ENCODE measurements at places on chromosomes 11 and 22.

- peak; percentile 60 for DNase-seq
Measured at GRCh38 chr11:94597896-94598295, 30.7 kb downstream of the PIWIL4 start.

- no peak for DNase-seq
Measured at GRCh38 chr22:35940166-35940565, 88.5 kb downstream of the RBFOX2 start.

GRCh38 chr11:103077554-103077953, 14.4 kb downstream of the DCUN1D5 start:
- DNase-seq = peak; percentile 78

DNA sequence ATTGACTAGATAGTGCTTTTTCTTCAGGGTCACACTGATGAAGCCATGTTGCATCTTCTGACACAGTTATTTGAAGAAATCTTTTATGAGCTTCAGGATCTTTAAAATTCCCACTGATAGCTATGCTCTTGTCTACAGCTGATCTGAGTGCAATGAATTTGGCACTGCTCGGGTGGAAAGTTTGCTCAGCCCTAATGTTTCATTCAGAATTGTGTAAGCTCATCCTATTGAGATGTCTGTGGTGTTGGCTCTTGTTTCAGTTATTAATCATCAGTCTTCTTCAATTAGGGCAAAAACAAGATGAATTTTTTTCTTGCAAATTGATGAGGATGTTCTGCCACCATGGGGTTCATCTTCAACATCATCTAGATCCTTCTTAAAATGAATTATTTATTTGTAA, 1387.0 kb upstream of the RAG2 start:
- DNase-seq = no peak

- no peak for DNase-seq
Measured at GRCh38 chr22:25420471-25420924, 144.0 kb upstream of the GRK3 start.

DNA sequence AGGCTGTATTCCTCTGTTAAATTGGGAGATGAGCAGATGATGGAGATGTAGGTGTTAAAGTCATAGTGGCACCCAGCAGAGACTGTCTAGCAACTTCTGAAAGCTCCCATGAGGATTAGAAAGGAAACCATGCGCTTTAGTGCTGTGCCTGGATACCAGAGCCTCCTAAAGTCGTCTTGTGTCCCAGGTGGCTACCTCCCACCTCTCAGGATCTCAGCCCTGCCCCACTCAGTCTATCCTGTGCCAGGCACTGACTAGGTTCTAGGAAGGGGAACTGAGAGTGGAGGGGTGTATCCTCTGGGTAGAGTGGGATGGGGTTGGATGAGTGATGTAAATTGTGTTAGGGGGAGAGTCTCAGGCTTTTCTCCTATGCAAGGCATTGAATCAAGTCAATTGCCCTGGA, 60.2 kb downstream of the KIAA1671 start:
- no peak for DNase-seq

DNA sequence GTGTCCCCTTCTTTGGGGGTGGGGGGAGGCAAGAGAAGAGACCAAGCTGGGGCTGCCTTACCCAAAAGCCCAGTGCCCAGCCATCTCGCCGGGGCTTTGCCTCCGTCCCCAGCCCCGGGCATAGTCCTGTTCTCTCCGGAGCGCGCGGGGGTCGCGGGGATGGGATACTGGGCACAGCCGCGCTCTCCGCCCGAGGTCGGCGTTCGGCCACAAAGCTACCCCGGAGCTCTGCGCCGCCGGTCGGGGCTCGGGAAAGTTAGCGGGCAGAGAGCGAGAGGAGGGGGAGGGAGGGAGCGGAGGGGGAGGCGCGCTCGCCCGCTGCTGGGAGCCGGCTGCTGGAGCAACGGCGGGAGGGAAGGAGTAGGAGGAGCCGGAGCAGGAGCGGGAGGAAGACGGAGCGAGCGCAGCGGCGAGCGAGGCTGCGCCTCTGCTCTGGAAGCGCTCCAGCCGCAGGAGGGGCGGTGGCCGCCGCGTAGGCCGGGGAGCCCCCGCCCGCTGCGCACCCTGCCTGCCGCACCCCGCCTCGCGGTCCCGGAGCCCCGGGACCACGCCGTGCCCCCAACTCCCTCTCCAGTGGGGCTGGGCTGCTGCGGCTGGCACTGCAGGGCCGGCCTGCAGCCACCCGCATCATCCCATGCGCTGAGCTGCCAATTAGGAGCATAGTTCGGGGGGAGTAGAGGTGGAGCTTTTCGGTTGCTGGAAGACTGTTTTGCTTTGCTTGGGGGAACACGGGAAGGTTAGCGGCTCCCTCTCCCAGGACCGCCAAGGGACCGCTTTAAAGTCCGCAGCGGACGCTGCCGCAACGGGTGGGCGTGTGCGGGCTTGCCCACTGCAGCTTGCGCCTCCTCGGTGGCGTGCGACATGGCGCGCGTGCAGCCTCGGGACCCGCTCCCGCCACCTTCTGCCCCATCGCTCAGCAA, at the start of gene SCN4B:
Gene SCN4B (minus strand): TSS at position 272 of the 920 bp plus-strand sequence. CDS start 150 bp downstream, at position 122.
- peak; percentile 77 for DNase-seq

GRCh38 chr11:38547462-38547861, 1949.4 kb upstream of the RAG2 start:
- DNase-seq = no peak

DNA sequence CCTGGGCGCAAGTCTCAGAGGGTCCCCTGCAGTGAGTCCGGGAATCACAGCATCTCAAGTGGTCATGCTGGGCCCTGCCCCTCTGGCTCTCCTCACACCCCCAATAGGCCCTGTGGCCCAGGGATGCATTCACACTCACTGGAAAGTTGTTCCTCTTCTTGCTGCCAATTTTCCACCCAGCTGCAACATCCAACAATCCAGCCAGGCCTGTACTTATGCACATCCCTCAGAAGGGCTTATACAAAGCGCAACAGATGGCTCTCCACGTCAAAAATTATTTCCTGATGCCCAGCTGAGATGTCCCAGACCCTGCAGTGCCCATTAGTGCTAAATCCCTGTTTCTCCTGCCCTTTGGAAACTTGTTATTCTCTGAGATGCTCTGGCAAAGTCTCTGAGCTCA, 407.8 kb upstream of the NARS2 start:
- DNase-seq = no peak

- no peak for DNase-seq
Measured at GRCh38 chr22:39208013-39208680, 36.6 kb downstream of the PDGFB start.

DNA sequence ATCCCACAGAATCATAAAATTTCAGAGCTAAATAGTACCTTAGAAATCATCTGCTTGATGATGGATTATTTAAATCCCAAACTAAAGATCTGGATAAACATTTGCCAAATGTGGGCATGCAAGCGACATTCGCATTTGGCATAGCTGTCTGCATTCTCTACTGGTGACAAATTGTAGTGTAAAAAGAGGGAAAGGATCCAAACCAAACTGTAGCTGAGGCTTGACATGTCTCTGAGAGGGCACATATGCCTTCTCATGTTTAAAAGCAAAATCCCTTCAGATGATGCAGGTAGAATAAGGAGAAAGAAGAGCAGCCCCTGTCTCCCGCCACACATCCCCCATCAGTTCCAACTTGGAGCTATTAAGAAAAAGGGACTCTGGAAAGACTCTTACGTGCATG, 257.5 kb upstream of the MTNR1B start:
- DNase-seq = no peak

DNA sequence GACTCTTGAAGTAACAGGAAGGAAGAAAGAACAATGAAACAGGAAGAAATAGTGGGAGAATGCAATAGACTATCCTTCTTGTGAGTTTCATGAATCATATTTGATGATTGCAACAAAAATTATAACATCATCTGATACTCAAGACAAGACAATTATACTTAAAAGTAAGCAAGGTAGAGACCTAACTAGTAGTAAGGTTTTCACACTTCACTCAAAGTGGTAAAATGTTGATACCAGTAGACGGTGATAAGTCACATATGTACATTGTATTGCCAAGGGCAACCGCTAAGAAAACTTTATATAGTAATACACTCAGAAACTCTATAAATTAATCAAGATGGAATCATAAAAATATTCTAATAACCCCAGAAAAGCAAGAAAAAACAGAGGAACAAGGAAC, 107.8 kb downstream of the CYP2R1 start:
- DNase-seq = no peak

- peak; percentile 49 for DNase-seq
Measured at GRCh38 chr11:66607126-66607834, 9.2 kb upstream of the RBM14 start.

- DNase-seq = no peak
Measured at GRCh38 chr22:44132724-44133123, 48.0 kb upstream of the PARVG start.

GRCh38 chr11:2583605-2583958, 116.2 kb downstream of the KCNQ1OT1 start:
- no peak for DNase-seq

- no peak for DNase-seq
Measured at GRCh38 chr11:102964867-102965266, 9.3 kb upstream of the MMP13 start.

GRCh38 chr11:67667490-67668191, 6.8 kb downstream of the ALDH3B2 start:
- DNase-seq = no peak

- DNase-seq = no peak
Measured at GRCh38 chr11:69861901-69862300, 42.7 kb upstream of the FGF3 start.

DNA sequence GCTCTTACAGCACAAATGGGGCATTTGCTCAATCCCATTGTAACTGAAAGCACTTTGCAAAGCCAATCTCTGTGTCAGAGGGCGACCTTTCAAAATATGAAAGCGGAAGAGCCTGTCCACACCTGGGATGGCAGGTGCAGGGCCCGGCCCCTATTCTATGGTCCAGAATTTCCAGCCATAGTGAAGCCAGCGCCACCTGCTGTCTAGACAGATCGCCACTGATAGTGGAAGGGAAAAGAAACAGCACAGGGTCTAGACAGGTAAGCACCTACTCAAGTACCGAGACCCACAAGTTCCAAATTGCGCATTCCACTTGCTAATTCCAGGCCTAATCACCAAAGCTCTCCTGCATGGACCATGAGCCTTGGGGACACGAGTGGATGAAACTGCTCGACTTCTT, 141.4 kb downstream of the NTM start:
- peak; percentile 39 for DNase-seq

GRCh38 chr11:43810929-43811596, 69.6 kb upstream of the ALKBH3 start:
- DNase-seq = no peak

DNA sequence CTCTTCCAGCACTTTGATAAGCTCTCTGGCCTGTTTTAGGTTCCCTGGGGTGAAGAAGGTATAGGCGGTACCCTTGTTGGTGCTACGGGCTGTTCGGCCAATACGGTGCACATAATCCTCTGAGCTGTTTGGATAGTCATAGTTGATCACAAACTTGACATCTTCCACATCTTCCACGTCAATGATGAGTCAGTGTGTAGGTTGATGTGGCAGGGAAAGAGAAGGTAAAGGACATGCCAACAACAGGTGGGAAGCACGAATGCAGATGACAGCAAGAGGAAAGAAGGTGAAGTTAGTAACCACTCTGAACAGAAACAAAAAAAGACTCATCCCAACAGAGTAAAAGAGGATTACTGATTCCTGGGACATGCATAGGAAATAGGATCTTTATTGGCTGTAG, 18.2 kb downstream of the DDX17 start:
- DNase-seq = no peak

GRCh38 chr22:49210606-49211005, 617.1 kb downstream of the BRD1 start:
- no peak for DNase-seq

DNA sequence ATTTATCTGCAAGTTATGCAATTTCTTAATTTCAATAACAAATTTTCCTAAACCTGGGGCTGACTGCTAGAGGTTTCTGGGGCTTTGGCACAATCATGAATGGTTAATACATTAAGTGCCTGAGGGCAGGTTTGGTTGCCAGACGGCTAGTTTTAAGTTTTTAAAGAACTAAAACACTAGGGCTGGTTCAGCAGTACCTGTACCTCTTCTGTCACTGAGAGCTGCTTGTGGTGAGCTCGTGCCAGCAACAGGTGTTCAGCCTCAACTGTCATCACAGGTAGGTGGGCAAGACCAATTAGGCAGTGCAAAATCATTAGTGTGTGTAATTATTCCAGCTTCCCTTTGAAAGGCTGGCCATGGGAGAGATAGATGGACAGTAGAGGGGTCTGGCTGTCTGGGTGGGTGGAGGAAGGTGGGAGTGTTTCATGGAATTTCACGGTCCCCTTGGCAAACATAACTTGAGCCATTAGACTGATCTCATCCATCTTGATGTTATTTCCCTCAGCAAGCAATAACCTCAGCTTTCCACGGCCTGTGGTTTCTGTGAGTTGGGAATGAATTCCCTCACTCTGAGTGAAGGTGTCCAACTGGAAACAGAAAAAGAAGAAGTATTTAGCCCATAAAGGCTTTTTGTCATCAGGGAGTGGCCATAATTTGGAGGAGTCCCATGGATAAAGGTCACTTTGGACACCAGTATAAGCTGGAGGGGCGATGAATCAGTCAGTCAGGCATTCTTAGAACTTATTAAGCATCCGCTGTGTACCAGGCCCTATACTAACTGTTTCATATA, 114.8 kb downstream of the SNX19 start:
- DNase-seq = no peak

- peak; percentile 88 for DNase-seq
Measured at GRCh38 chr22:39144101-39144767, 8.2 kb downstream of the CBX7 start.

DNA sequence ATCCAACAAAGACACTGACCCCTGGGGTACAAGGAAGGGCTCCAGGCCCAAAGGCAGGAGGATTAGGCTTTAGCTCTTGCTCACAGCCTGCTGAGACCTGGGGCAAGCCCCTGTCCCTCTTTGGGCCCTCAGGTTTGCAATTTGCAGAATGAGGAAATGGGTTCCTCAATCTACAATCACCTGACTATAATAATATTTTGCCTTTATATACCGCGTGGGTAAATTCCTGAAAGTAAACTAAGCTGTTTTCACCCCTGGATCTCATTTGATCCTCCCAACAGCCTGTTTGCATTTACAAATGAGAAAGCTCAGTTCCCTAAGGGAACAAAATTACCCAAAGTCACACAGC, 797 bp downstream of the STARD10 start:
- DNase-seq = no peak

DNA sequence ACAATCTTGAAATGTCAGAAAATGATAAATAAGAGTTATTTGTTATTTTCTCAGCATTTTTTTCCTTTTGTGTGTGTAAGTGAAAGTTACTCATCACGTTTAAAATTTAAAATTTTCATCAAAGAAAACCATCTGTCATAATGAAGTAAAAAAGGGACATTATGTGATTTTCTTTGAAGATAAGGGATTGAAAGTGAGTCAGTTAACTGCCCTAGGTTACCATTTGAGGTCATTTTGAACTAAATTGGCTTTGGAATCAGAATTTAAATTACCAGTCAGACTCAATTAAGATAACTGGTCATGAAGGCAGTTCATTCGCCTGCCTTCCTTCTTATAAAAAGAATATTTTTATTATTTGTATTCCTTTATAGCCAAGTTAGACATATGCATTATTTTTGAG, 14.3 kb downstream of the NCAM1 start:
- no peak for DNase-seq

- DNase-seq = no peak
Measured at GRCh38 chr11:18710545-18710944, 12.0 kb downstream of the TMEM86A start.

- peak; percentile 78 for DNase-seq
Measured at GRCh38 chr11:63536669-63537292, at the start of gene PLAAT4. Gene PLAAT4, plus strand, starts transcription at chr11:63536808. Its CDS starts 61 bp downstream, at chr11:63536869.

GRCh38 chr11:100677796-100678195, 9.3 kb upstream of the ARHGAP42 start:
- no peak for DNase-seq
